ENCODE measurements at places on chromosomes 16 and 17. TPM values are rescaled to one million over a fixed set of nuclear protein-coding genes. Genes with fewer than 3 reads are reported as not detected.

DNA sequence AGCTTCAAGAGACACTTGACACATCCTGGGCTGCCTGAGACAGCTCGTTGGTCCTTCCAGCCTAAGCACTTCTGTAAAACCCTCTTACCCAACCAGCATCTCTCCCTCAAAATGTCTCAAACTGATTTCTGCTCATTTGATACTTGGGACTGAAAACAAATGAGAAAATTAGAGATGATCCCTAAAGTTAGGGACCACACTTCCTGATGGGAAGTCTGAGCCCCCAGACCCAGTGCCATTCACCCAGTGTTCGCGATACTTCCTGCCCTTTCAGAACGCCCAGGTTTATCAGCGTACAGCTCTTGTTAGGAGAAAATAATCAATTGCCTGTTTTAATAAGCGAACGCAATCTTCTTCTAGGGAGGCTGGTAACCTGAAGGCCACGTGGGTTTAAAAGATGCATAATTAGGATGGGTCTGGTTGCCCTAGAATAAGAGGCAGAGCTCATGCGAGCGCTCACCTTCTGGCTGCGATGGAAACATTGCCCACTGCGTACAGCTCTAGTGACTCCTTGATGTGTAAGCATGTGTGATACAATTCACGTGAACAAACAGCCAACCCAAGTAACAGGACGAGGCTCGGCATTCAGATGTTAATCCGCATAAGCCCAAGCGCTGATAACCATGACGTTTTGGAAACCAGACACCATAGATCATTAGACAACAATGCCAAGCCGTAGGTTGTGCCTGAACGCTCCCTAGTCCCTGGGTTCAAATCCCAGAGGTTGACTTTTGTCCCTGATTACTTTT, 213.1 kb downstream of the FOXL1 start:
- DNase-seq, result no peak

- peak; percentile 92 for DNase-seq
Observed at GRCh38 chr17:39244600-39245570, 19.1 kb upstream of the STAC2 start.

DNA sequence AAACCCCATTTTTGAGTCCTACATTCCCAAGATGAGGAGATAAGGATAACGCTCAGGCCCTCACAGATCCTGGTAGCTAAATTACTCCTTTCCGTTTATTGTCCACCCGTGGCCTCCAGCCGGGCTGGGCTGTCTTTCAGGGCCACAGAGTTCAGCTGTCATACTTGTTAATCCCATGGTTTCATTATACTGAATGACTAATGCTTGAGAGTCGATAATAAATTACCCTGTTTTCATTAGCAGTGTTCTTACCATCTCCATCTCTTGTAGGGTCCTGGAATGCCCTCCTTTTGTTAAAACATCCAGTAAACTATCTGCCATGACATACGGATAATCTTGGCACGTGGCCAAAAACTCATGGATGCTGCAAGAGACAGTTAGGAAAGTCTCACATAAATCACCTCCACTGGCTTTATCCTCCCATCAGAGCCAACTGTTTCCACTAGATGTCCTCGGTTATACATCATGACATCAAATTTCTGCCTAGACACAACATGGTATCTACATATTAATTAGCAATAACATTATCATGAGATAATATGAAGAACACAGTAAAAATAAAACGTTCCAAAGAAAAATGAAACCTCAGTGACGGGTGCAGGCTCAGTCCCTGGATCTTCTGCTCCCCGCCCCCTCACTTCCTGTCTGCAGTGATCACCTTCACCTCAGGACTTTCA, 45.3 kb downstream of the BRD7 start:
- no peak for DNase-seq

Gene CTRB1
- not detected for total RNA-seq

Gene HBA2
- total RNA-seq, result 88.0 TPM
